ENCODE measurements at places on chromosomes 16 and 17.

DNA sequence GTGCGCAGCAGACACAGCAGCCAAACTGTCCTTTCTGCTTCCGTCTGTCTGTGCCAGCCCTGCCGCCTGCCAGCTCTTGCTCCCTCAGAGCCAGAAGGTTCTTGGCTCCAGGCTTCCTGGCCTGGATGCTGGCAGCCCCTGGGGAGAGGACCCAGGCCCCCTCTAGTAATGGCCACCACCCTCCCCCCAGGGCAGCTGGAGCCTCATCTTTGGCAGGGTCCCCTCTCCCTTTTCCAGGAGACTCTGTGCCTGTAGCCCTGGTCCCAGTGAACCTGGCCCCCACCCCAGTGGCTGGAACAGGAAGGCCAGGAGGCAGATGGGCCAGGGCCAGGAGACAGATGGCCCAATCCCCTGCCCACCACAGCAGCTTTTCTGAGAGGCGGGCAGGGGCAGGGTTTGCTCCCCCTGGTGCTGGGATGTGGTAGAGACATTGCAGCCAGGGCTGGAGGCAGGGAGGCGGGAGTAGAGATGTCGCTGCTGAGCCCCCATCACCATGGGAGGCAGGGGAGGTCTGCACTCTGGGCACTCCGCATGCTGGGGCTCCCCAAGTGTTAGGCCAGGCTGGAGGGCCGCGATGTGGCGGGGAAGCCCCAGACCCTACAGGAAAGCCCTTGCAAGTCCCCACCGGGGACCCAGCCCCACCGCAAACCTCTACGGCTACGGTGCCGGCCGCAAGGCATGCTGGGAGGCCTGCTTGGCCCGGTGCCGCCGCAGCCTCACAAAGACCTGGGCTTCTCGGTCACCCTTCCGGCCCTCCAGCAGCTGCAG, 16.7 kb downstream of the UNC13D start:
- DNase-seq, result peak; percentile 36

GRCh38 chr16:83176802-83177201, 550.0 kb downstream of the CDH13 start:
- DNase-seq, result no peak

DNA sequence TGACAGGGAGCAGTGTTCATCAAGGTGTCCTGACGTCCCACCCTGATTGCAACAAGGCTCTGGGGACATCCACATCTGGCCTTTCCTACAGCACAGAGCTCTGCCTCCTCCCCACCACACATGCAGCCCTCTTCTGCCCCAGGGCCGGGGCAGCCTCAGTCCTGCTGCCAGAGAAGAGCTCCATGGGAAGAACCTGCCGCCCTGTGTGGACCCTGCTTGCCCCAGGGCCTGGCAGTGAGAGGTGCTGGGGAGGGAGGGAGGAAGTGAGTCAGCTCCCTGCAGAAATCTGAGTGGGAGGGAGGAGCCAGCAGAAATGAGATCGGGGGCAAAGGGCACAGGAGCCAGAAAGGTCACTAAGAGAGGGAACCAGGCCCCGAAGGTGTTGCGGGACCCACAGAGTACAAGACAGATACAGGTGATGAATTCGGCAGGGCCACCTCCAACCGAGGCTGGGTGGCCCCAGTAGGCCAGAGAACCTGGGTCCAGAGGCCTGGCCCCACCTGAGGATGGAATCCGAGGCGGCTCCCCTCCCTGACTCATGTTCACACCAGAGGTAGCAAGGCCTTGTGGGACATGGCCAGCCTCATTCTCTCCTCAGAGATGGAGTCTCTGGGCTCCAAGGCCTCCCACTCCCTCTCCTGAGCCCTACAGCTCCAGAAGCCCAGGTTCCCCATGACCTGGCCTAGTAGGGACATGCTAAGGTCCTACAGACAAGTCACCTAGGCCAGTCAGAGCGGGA, 24.8 kb downstream of the MYO18A start:
- DNase-seq, result peak; percentile 92

DNA sequence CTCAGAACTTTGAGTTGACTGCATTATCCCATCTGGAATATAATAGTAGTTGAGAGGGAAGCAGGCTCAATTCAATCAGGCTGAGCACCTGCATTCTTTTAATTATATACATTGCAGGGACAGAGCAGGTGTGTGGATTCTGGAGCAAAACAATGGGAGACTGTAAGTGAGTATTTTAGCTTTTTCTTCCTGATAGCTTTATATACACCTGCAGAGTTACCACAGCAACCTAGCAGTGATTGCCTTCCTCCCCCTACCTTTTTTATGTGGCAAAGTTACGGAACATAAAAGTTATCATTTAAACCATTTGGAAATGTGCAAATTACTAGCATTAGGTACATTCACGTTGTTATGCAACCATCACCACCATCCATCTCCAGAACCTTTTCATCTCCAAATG, 25.4 kb upstream of the RHOT1 start:
- no peak for DNase-seq

DNA sequence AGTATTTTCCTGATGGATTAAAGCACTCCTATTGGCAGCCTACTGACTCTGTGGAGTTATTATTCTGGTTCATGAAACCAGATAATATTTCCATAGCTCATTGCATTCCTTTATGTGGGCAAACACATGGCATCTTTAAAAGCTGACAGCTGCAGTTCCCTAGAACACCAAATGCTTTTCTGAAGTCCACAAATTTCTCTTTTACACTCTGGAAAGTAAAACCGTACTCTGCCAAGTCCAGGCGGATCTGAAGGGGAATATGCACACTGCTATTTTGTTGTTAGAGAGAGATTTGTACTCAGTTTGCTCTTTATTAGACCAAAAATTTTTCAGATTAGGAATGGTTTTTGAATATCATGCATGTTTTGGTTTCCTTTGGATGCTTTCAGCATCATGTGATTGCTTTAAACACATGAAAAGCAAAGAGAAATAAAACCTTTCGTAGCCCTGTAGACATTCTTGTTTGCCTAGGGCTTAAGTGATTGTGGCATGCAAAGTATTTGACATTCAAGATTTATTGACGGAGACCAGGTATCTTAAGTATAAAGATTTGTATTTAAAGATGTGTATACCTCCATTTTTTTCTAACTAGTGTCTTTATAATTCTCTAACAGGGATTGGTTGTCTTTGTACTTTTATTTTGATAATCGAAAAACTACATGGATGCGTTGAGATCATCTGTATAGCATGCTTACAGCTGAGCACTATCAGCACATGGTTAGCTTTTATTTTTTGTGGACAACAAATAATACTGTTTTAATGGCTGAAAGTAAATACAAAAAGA, 19.5 kb downstream of the SEC14L1 start:
- DNase-seq, result no peak

DNA sequence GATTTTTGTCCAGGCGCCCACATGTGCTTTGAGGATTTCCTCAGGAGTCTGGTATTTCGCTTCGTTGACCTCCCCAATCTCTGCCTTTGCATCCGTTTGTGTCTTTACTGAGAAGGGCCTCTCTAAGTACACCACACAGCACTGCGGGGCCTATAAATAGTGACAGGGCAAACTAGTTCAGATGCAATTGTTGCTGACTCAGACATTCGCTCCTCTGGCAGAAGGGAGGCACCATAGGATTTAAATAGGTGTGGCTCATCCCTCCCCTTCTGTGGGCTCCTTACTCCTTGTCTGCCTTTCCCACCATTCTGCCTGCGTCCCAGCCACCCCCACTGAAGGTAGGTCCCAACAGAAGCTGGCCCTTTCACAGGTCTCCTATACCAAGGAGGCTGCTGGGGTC, 192.3 kb downstream of the SHISA9 start:
- no peak for DNase-seq

- no peak for DNase-seq
Measured at GRCh38 chr17:58899191-58899590, 143.5 kb downstream of the PPM1E start.

DNA sequence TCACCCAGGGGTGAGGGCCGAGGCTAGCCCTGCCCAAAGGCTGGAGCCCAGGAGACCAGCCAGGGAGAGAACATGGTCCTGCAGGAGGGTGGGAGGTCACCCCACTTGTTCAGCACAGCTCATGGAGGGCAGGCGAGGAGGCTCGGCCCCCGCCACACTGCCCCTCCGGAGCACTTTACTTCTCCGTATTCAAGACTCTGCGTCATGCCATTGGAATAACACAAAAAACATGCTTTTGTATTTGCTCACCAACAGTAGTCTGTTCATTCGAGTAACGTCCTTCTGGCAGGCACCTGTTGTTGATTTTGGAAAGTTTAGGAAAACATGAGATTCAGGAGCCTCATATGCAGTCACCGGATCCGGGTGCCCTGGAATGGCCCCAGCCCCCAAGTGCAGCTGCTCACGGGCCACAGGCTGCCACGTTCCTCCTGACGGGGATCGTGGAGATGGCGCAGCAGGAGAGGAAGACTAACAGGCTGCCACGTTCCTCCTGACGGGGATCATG, 81.1 kb upstream of the DNAH17 start:
- DNase-seq, result no peak

- DNase-seq, result no peak
Measured at GRCh38 chr16:8120001-8120400, 470.3 kb downstream of the TMEM114 start.

- DNase-seq, result no peak
Measured at GRCh38 chr16:1159973-1160772, 7.3 kb downstream of the CACNA1H start.

- peak; percentile 76 for DNase-seq
Measured at GRCh38 chr16:4935241-4935855, 1.6 kb downstream of the PPL start.

DNA sequence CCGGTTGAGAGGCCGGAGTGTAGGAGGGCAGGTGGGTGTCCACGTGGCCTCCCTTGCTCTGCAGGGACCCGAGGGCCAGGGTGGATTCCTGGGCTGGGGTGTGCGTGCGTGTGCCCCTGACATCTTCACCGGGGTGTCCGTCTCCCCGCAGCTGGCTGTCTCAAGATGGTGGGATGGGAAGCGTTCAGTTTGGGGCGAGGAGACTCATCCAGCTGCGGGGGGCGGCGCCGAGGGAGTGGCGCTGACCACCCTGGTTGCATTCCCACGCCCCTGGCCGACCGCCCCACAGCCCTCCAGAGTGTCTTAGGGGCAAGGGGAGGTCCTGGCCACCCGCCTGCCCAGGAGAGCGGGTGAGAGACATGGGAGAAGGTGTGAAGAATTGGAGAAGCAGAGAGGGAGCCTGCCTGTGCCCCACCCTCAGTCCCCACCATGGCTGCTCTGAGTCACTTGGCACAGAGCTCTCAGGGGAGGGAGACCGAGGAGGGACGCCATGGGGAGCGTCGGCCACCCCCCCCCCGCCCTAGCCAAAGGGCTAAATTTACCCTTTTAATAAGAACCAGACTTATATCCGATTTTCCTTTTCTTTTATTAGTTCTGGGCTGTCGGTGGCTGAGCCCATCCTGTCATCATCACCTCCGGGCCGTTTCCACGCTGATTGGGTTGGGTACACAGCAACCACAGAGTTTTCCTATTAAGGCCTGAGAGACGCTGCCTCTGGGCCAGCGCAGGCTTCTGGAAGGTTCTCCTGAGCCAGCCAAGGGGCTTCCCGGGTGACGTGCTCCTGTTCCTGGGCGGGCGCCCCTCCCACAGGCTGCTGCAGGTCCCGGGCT, 22.0 kb downstream of the BAHCC1 start:
- peak; percentile 63 for DNase-seq

DNA sequence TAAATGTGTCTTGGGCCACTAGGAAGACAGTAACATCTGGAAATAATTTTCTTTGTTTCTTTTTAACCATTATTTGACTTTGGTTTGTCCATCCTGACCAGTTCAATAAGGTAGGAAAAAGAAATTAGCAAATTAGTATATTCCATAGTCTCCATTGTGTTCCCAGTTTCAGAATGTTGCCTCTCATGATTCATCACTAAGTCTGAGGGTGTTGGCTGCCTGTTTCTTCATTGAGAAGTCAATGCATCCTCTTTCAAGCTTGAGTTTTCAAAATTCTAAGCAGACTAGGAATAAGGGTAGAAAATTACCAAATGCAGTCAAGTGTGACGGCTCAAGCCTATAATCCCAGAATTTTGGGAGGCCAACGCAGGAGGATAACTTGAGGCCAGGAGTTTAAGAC, 41.9 kb downstream of the ZFHX3 start:
- no peak for DNase-seq

DNA sequence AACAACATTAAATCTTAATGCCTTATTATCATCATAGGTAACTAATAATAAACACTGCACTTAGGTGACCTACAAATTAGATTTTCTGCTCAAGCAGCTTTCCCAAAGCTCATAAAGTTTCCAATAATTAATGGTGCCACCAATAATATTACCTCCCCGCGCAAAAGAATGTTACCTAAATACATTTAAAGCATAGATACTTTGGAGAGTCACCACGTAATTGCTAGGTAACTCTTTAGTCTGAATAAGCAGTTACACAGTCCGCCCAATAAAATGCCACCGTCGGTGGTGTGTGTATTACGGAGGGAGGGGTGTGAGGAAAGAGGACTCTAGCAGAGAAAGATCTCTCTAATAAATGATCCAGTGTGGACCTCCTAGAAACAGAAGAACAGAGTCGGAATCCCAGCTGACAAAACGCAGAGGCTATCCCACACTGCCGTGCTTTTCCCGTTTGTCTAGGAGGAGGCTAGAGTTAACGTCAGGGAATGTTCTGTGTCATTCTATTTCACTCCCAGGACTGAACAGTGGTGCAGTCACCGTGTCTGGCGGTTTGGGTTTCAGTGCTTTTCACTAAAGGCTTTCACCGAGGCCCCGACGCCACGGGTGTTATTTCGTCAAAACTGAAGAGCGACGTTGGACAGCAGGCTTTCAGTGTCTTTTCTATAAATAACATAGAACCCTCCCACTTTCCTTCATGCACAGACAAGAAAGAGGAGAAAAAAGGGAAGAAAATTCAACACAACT, 630 bp downstream of the RNFT1 start:
- DNase-seq, result peak; percentile 31

- no peak for DNase-seq
Measured at GRCh38 chr17:2067608-2068024, 12.7 kb downstream of the HIC1 start.

DNA sequence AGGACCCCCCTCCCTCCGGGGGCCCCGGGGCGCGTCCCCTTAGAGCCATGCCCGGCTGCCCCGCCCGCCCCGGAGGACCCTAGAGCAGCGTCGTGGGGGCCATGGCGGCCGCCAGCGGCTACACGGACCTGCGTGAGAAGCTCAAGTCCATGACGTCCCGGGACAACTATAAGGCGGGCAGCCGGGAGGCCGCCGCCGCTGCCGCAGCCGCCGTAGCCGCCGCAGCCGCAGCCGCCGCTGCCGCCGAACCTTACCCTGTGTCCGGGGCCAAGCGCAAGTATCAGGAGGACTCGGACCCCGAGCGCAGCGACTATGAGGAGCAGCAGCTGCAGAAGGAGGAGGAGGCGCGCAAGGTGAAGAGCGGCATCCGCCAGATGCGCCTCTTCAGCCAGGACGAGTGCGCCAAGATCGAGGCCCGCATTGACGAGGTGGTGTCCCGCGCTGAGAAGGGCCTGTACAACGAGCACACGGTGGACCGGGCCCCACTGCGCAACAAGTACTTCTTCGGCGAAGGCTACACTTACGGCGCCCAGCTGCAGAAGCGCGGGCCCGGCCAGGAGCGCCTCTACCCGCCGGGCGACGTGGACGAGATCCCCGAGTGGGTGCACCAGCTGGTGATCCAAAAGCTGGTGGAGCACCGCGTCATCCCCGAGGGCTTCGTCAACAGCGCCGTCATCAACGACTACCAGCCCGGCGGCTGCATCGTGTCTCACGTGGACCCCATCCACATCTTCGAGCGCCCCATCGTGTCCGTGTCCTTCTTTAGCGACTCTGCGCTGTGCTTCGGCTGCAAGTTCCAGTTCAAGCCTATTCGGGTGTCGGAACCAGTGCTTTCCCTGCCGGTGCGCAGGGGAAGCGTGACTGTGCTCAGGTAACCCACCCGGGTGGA, 759 bp downstream of the ALKBH5 start:
- DNase-seq, result peak; percentile 15

Measured in MG63 (cell line).